ENCODE measurements at places on chromosomes 5 and 9. TPM values are rescaled to one million over a fixed set of nuclear protein-coding genes. Genes with fewer than 3 reads are reported as not detected.

GRCh38 chr5:114702731-114703130 is 340.9 kb downstream of the KCNN2 start:
- DNase-seq, result no peak

DNA sequence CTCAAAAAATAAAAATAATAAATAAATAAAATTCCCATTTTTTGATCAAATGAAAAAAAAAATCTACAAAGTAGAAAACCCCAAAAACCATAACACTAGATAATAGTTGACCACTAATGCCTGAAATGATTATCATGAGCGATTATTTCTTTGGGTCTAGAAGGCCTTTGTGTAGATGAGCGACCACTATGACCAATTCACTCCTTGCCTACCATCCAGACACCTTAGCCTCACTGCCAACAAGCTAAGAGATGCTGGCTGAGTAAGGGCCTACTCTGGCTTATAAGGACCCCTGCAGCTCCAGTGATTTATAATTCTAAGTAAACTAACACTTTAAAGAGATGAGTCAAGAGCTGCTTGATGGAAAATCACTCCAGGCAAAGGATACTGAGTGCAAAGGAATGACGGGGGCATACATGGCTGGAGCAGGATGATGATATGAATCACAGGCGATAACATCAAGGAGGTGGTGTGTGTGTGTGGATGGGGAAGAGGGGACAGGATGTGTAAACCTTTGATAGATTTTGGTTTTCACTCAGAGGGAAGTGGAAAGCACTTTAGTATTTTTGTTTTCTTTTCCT is 4.8 kb upstream of the F2RL1 start:
- no peak for DNase-seq

DNA sequence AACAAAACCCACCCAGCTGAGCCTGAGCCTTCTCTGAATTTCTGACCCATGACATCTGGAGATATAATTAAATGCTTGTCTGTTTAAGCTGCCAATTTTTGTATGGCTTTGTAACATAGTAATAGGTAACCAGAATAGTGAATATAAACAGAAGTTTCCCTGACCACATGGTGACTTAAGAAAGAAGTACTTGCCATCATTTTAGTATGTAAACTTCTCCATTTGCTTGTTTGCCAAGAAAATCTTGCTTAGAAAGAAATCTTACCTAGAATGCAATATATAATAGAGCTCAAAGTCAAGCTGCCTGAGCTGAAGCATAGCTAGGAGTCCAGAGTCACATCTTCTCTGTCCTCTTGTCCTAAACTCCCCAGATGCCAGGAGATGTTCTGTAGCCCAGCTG is 117.0 kb downstream of the PCSK1 start:
- DNase-seq, result no peak

DNA sequence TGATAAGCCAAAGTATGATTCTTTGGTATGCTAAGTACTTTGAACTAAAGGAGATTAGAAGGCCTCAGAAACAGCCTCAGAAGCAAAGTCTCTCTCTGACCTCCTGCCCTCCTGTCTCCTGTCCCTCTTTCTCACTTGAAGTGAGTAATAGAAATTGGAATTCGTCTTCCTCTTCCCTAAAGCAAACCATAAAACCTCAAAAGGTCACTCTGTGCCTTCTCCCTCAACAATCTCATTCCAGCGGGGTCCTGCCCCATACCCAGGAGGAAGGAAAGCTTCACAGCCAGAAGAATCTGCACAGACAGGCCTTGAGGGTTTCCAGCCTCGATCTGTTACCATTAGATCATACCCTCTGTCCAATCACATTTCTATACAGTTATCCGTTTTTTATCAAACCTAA is 87.8 kb downstream of the HAPLN1 start:
- no peak for DNase-seq

DNA sequence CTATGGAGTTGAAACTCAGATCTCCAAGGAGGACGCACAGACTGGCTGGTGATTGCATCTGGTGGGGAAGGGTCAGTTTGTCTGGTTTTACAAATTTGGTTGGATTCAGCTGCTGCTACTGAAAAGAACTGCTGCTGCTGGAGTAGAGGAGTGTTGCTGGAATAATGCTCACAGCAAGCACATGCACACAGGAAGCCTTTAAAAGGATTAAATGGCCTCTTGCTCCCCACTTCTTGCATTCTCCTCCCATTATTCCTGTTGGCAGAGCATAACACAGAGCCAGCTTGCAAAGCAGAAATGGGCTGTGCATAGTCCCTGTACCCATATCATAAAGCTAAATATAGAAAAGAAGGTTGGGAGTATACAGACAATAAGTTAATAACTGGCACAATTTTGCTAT is 16.6 kb downstream of the ZNF474 start:
- no peak for DNase-seq

DNA sequence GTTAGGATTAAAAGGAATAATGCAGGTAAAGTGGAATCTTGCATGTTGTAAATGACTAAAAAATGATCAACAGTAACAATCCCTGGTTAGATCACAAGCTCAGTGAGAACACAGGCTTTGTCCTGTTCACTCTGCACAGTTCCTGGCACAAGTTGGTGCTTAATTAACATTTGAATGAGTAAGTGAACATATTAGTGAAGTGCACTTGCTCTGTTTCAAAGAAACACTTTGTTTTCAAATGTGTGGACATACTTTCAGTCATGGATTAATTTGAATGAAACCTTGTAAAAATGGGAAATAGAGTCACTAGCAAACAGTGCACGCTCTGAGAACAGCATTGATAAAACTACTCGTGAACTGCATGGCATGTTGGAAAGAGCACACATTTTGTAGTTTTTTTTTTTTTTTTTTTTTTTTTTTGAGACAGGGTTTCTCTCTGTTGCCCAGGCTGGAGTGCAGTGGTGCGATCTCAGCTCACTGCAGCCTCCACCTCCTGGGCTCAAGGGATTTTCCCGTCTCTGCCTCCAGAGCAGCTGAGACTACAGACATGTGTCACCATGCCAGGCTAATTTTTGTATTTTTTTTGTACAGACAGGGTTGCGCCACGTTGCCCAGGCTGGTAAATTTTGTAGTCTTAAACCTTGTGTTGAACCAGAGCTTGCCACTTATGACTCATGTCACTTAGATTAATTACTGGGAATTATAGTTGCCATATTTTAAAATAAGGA is 159.9 kb downstream of the LURAP1L start:
- no peak for DNase-seq

Gene ZSWIM6
- total RNA-seq, result 8.0 TPM

Measured in left ventricle myocardium superior (tissue), 1 donor.